NCI-H524 treated with DMSO at 0.1 percent for 48 hours (cell line): ENCODE measurements at places on chromosomes 7 and 10.

DNA sequence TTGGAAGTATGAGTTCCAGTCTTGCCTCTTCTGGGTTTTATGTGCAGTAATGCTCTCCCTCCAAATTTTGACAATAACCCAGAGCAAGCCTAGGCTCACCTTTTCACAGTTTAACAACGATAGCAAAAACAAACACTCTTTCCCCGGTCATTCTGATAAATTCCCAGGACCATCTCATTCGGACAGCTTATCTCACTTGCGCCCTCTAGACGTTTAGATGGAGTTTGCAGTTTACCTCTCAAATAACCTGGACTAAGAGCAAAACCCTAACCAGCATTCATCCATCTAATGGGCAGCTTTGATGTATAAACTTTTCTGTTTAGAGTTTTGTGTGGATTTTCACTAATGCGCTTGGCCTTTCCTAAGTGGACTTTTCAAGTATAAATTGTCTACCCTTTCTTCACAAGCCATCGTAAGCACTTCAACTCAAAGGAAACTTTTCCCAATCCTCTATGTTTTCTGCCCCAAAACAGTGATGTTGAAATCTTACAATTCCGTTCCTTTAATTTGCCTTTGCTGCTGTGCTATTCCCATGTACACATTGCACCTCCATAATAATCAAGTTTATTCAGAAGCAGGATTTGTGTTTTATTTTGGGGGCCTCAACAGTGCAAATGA, 114.9 kb downstream of the HDAC9 start:
- no peak for DNase-seq

GRCh38 chr7:38451840-38452239, 178.4 kb upstream of the TARP start:
- DNase-seq: no peak

- no peak for DNase-seq
Observed at GRCh38 chr10:101694674-101695403, at the start of gene FBXW4. TSS of gene FBXW4 (minus strand) at chr10:101695170. CDS start at chr10:101695105, 65 bp downstream.

GRCh38 chr10:3210251-3210877, 37.8 kb upstream of the PITRM1 start:
- no peak for DNase-seq

GRCh38 chr10:29585488-29585976, 49.2 kb downstream of the SVIL start:
- DNase-seq: no peak

DNA sequence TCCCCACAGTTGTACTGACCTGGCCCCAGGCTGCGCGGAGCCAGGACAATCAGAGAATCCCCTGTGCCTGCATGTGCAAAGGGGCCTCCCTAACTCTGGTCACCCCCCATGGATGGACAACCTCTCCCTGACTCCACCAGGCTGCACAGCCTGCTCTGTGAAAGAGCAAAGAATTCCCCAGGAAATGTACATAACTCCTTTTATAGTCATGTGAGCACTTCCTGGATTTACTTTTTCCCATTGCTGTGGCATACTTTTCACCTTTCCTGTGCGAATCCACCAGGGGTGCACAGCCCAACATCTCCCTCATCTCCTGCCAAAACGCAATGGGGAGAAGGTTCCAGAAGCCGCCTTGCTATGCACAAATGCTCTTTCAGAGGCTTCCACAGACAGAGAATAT, 27.9 kb downstream of the FGFR2 start:
- no peak for DNase-seq

- DNase-seq: no peak
Observed at GRCh38 chr7:42753811-42754363, 158.0 kb downstream of the C7orf25 start.

DNA sequence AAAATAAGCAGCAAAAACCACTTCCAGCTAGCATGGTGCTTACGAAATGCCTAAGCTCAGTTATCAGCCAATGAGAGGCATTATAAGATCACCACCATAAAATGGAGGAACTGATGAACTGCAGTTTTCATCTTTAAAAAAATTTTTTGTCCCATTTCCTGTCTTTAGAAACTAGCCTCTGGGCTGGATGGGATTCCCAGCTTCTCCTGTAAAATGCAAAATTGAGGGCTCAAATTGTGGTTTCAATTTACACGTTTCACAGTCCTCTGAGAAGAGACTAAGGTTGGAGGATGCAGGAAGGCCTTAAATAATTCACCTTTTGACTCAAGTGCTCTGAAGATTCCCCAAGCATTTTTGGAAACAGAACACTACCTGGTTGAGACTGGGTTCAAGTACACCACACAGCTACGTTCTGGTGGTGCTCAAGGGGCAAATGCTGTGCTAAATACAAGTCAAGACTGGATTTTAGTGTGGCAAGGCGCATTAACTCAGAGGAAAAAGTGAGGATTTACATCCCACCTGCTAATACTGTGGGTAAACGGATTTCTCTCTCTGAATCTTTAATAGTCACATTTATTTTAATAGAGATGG, 951 bp downstream of the ZNF25 start:
- no peak for DNase-seq

DNA sequence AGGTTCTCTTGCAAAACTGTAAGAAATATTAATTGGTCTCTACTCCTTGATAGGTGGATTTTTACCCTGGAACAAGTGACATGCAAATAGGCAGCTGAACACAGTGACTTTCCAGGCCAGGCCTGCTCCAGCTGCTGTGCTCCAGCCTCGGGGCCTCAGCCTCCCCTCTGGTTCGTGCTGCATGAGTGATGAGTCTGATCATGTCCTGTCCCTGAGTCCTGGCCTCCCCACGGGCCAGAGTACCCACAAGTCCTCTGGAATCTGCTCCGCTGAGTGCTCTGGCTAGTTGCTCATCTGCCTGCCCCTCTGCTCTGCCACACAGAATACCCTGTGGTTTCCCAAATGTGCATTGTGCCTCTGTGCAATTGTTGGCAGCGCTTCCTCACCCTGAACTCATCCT, 80.1 kb upstream of the PDZD8 start:
- no peak for DNase-seq

GRCh38 chr10:119283818-119284217, 76.4 kb downstream of the GRK5 start:
- DNase-seq: no peak

DNA sequence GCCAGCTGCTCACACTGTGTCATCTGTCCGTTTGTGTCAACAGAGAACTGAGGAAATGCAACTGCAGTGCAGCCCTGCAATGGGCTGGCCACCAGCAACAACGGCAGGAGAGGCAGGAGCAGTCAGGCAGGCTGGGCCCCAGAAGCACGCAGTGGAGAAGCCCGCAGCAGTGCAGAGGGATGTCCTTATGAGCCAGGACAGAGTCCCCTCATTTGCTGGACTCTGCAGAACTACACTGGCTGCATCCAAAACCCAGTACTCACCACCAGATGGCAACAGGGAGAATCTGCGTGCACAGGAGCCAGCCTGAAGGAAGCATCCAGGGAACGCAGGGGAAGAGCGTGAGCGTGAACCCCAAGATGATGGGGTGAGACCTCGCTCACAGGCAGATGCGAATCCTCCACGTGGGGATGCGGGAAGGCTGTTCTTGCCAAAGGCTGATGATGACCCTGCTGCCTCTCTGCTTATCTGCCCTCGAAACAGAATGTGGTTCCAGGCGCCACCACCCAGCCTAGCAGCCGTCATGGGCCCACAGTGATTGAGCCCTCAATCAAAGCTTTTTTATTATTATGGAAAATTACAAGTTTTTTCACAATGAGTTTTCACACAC, 232.1 kb downstream of the PTPRN2 start:
- no peak for DNase-seq

- DNase-seq: no peak
Observed at GRCh38 chr7:91201442-91202113, 62.7 kb upstream of the FZD1 start.

- DNase-seq: no peak
Observed at GRCh38 chr10:110742801-110743200, 98.7 kb downstream of the RBM20 start.

DNA sequence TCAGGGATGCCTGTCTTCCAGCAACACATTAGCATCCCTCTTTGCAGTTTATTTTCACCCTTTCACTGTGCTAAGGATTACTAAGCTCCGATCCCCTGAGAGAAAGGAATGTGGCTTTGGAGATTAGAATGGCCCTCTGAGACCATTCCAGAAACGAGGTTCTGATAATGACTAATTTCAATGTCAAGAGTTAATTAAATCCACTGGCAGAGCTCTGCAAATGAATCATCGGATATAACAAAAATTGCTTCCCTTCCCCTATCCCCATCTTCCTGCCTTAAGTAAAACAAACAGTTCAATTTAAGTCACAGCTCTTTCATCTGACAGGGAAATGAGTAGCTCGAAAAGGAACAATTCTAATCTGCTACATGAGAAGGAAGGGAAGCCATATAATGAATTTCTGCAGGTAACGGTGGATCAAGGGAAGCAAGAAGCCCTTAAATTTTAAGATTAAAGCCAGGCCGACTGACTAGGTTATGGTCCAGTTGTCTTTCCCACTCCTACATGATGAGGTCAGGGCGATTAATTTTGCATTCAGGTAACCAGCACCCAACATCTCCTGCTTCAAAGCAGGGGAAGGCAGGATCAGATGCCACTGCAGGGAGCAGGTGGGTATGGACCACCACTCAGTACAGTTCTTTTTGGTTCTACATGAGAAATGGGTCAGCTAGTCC, 50.5 kb downstream of the MALSU1 start:
- no peak for DNase-seq

DNA sequence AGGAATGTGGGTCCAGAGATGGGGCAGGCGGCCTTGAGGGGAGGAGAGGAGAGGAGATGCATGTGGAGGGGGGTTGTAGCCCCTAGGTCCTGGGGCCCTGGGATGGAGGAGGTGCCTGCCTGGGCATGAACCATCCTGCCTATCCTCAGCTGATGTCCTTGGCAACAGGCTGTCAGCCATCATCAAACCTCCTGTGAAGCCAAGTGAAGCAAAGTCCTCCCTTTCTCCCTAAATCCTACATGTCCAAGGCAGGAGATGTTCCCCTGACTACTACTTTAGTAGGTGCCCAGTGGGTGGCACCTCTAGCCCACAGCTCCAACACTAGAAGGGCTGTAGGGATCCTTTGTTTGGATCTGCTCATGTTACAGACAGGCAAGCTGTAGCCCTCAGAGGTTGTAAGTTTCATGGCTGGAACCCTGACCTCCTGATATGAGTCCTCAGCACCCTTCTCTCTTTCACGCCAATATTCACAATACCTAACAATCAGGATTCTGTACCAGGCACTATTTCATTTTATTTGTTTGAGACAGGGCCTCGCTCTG, 66.6 kb upstream of the SYPL1 start:
- DNase-seq: no peak

DNA sequence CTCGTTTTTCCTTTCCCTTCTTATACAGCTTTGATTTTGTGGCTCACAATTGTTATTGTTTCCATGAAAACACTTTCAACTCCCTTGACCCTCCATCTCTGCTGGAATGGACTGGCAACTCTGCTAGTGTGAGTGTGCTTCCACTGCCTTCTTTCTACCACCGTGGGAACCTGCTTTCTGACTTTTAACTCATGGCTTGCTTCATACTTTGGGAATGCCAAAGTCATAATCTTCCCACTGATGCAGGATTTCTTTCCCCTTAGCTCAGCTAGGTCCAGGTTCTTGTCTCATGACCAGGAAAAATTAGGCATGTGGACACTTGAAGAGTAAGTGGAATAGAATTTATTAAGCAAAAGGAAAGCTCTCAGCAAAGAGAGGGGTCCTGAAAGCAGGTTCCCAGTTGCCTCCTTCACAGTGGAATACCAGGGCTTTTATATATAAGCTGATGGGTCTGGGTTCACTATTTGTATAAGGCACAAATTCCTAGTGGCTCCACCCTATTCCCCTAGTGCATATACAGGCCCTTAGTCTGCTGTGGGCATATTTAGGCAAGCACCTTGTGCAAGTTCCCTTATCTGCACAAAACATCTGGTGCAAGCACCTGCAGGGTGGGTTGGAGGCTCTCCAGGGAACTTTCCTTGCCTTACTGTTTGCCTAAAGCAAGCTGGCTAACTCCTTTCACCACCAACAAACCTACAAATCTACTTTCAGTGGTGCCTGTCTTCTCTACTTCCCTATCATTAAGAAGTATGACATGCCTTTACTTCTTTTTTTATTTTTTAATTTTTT, 119.5 kb downstream of the CFAP58 start:
- DNase-seq: no peak

- no peak for DNase-seq
Observed at GRCh38 chr7:42479816-42480633, 243.0 kb upstream of the GLI3 start.

DNA sequence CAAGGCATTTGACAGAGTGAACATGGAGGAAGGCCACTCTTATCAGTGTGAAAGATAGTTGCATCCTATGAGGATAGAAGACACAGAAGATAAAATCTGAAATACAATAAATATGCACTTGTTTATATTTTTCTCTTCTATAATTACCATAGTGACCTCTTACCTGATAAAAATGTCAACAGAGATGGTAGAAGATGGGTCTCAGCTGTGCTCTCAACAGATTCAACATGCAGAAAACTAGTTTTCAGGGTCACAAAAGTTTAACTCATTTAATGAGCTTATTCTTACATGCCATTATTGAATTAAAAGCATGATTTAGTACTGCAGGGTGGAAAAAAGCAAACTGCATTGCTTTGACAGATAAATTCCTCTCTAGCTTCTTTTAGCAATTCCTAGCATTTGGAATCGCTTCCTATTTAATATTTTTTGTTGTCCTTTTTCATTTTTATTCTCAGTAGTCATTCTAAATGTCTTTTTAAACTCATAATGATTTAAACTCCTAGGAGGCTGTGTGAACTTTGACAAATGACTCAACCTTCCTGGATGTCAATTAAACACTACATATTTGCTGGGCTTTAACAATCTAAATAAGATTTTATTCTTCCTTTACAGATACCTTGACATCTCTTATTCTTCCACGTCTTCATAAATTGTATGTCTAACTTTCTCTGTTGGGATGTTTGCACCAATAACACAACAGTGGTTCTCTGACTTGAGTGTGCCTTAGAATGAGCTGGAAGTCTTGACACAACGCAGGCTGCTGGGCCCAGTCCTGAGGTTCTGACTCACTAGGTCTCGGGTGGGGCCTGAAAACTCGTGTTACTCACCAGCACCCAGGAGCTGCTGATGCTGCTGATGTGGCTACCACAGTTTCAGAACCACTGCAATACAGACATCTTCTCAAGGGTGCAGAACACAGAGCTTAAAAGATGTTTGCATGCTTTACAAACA, 565.5 kb upstream of the IGFBP3 start:
- DNase-seq: no peak

DNA sequence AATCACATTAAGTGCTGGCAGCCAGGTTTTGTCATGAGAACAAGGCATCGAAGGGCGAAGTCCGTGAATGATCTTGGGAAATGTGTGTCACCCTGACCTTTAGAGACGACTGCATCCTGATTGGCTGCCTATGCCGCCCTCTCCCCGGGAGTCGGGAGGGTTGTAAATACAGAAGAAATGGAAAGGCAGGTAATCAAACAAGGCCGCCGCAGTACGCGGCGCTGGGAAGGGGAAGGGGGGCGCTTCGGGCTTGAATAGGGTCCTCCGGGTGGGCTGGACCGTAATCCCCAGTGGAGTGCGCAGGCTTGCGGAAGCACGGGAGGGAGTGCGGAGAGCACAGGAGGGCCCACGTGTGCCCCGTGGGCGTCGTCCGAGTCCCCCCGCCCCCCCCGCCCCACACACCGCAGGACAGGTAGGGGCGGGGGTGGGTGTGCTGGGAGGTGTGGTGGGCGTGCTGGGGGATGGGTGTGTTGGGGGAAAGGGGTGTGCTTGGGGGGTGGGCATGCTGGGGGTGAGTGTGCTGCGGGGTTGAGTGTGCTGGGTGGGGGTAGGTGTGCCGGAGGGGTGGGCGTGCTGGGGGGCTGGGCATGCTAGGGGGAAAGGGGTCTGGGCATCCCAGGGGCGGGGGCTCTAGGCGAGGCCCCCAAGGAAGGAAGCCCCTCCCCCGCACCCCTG, 169.4 kb downstream of the ARHGAP12 start:
- DNase-seq: no peak
